ENCODE measurements at places on chromosomes 12 and 14.

GRCh38 chr12:89098441-89099112 lies 253.7 kb downstream of the DUSP6 start:
- DNase-seq: peak; percentile 12

DNA sequence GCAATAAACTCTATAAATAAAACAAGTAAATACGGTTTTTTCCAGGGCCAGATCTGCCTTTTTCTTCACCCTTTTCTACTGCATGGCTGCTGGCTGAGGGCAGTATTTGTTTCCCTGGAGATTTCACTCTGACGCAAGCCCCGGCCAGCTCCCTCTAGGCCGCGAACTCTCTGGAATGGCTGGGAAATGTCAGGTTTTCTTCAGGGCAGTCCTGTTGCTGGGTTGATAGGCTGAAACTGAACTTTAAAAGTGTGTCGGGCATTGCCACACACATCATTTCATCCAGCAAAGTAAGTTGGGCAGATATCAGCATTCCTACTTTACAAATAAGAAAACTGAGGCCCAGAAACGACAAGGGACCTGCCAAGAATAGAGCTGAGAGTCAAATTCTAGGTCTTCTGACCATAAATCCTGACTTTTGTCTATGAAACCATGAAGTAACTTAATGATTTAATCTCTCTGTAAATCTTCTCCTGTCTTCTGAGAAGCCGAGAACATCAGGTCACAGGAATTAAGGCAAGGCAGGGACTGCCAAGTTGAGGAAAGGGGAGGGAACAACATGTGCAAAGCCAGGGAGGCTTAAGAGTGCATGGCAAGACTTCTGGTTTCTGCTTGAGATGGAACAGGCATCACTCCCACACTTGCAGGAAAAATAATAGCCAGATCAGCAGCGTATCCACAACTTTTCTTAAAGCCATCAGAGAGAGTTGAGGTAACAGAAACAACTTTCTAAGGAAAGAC lies 205.0 kb upstream of the CCDC196 start:
- no peak for DNase-seq

DNA sequence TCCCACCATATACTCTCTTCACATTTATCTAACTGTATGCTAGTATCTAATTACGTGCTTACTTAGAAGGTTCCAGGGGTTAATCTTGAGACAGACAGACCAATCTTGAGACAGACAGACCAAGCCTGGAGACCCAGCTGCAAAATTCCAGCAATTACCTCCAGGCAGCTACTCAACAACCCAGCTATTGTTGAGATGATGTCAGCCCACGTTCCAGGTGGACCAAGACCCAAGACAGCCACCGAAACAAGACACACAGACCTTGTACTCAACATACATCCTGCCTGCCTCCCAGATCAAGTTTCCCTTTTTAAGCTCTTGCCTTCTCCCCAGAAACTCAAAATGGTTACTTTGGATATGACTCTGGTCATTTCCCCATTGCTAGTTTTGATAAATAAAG lies 64.9 kb upstream of the VASH1 start:
- DNase-seq: no peak

DNA sequence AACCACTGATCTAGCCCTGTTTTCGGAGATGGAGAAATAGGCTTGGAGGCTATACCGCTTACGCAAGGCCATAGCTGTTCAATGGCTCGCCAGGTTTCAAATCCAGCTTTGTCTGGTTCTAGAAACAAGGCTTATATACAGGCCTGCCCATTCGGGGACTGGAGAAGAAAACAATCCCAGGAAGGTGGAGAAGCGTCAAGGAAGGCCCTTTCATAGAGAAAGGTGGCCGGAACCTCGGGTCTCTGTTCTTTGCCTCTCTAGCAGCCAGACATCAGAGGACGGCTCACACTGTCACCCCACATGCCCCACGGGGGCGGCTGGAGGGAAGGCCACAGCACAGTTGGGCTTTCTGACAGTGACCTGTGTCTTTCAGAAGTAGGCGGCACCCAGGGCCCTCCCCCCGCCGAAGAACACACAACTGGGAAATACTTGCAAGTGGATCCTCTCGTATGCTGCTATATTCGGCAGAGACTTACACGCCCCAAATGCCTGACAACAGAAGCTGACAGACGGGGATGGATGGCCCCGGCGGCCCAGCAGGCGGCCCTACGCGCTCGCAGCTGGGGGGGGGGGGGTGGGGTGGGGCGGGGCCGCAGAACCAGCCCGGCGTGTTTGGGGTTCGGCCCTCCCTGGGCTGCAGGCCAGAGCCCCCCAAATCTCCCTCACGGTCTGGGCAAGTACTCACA lies 4.5 kb upstream of the SETD1B start:
- peak; percentile 41 for DNase-seq

- DNase-seq: no peak
Observed at GRCh38 chr12:117210266-117210918, 20.1 kb upstream of the FBXO21 start.

DNA sequence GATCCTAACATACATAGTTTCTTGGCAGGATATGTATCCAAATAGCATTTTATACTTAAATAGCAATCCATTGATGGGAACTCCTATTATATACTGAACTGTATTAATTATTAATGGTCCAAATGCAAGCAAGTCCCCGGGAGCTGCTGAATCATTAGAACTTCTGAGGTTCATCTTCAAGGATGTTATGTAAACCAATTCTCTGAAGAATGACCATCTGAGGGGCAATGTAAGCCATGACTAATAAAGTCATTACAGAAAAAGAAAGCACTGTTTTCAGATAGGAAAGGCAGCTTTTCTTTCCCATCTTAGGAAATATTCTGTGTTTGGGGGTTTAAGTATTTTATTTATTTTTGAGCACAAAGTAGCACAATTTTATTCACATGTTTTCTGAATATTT lies 166.1 kb upstream of the SLC16A7 start:
- DNase-seq: no peak

DNA sequence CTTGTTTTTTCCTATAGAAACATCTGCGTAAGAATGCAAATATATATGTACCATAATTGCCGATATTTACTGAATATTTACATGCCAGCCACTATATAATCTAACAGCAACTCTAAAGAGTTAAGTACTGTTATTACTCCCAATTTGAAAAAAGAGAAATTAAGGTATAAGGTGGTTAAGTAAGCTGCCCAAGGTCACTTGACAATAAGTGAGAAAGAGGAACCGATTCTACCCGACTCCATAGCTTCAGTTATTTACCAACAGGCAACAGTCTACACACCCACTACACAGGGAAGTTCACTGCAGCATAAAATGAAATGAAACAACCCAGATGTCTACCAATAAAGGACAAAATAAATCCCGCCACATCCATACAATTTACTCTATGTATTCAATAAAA lies 1.1 kb downstream of the MIS18BP1 start:
- no peak for DNase-seq

DNA sequence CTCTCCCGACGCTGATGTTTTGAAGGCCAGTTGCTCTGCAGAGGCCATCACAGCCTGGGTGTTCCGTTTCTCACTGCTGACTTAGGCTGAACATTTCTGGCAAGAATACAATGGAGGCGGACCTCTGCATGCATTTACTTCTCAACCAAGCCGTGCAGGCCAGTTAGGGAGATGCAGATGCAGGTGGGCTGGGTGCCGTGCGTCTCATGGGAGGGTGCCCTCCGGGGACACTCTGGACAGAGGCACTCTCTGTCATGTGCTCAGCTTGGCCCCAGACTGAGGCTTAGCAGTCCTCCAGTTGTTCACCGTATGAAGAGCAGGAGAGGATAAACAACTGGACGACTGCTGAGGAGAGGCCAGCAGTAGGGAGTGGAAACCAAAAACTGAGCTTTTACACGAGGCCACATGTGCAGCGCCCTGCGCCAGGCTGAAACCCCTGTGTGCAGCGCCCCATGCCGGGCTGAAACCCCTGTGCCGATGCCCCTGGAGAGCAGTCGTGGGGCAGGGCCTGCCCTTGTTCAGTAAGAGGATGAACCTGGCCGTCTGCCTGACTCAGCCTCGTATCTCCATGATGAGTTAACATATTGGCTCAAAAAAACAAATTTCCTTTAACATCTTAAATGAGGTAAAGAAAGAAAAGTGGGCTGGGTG lies 32.3 kb downstream of the DDX51 start:
- DNase-seq: no peak

- no peak for DNase-seq
Observed at GRCh38 chr14:52112336-52113018, 43.6 kb upstream of the NID2 start.

- no peak for DNase-seq
Observed at GRCh38 chr12:47383942-47384341, 304.2 kb upstream of the AMIGO2 start.

DNA sequence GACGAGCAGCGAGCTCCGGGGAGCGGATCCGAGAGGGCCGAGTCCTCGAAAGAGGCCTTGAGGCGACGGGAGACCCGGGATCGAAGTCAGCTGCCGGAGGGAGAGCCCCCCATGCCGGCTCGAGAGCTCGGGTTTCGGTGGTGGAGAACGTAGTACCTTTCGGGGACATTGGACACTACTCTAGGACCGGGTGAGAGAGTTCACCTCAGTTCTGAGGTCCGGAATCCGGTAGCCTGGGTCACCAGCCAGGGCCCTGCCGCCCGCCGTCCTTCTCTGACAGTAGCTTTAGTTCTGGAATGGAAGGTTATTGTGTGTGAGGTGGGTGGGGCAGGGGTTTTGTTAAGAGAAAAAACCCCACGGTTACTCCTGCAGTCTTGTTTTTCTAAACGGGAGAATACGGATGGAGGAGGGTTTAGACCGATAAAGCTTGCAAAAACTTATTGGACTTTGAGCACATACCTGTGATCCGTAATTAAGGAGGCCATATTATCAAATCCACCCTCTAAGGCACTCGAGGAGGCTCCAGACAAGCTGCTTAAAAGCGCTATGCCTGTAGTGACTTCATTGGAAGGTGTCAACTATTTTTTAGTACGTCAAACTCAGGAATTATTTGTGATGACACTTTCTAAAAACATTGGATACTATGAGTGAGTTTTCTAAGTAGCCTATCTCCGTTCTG lies 765 bp downstream of the SCYL2 start:
- peak; percentile 26 for DNase-seq

GRCh38 chr12:3661028-3661427 lies 91.9 kb downstream of the CRACR2A start:
- peak; percentile 33 for DNase-seq

DNA sequence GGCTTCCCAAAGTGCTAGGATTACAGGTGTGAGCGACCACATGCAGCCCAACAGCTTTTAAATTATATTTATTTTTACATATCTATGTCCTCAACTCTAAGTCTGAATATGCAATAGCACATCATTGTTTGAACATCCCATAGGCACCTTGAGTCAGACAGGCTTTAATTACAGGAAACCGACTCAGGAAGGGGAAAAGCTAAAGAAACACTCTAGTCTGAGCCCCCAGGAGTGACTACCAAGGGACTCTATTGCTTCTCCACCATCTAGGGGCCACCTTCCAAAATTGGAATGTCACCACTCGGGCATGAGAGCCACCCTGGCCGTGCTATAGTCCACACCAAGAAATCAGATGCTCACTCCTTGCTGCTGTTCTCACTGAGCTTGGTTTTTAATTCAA lies 14.0 kb upstream of the MFAP5 start:
- no peak for DNase-seq

DNA sequence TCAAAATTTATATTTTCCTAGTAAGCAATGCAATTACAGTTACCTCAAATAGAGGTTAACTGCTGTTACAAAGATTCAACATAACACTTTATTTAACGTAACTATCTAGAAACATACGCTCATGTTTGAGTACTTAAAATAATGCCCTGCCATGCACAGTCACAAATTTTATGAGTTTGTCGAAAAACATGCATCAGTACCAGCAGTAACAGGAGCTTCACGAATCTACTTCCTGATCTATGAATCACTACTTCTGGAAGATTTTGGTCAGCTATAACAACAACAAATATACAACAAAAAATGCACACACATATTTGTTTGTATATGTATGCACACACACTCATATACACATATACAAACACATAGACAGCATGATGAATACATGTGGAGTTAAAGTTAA lies 881.8 kb downstream of the FSCB start:
- no peak for DNase-seq

DNA sequence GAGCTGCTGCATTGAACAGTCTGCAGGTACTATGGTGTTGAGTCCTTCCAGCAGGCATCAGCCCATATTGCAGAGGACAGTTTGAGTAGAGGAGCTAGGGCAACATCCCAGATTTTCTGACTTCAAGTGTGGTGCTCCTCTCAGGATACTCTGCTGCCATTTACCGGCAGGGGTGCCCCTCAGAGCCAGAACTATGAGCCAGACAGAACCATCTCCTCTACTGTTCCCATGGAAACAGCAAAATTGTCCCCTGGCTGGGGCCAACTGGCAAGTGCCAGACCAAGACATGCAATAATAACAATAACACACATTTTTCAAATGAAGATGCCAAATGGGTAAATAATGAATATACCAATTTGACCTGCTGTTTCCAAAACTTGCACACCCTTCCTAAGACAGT lies 102.9 kb downstream of the ADCK1 start:
- DNase-seq: no peak

DNA sequence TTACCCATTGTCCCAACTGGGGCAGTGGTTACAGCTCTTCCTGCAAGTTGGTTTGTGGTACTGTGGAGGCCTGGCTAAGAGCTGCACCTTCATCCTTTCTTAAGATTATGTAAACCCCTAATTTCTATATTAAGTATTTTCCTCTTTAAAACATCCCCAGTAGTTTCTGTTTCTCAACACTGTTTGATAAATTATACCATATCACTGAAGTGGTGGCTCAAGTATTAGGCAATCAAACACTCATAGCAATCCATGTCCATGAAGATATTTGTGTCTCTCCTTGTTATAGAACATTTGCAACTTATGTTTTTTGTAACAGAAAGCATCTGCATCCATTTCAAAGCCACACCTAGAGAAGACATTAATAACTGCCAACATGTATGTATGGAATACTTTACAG lies 31.8 kb downstream of the ATXN3 start:
- no peak for DNase-seq

GRCh38 chr12:5248230-5248629 lies 183.7 kb upstream of the NTF3 start:
- no peak for DNase-seq

DNA sequence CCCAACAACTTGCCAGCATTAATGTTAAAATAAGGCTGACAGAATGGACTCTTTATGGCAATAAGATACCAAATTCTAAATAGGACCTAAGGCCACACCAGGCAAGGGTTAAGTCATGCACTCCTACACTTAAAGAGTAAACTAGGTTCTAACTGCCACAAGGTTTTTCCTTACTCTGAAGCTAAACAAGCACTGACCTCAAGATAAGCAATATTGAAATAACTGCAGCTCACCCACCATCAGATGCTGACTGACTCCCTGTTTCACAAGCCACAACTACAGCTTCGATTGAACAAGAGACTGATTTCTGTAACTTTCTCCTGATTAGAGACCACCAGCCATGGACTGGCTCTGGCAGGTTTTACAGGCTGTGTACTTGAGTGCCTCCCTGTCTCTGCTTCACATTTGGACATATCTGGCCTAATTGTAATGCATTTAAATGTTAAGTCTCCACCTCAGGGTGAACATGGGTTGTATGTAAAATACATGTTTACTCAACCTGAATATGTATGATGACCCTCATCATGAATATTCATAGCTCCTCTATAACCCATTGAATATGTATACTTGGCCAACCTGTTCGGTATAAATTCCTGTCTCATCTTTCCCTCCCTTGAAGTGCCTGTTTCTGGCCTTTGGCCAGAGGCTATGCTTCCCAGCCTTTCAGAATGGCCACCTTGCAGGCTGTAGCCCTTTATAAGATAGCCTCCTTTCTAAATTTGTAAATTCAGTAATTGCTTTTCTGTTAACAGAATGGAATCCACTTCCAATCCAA lies 70.5 kb upstream of the DAAM1 start:
- DNase-seq: no peak

All from NCI-H2171 (cell line).